ENCODE measurements at places on chromosomes 3 and 15.

DNA sequence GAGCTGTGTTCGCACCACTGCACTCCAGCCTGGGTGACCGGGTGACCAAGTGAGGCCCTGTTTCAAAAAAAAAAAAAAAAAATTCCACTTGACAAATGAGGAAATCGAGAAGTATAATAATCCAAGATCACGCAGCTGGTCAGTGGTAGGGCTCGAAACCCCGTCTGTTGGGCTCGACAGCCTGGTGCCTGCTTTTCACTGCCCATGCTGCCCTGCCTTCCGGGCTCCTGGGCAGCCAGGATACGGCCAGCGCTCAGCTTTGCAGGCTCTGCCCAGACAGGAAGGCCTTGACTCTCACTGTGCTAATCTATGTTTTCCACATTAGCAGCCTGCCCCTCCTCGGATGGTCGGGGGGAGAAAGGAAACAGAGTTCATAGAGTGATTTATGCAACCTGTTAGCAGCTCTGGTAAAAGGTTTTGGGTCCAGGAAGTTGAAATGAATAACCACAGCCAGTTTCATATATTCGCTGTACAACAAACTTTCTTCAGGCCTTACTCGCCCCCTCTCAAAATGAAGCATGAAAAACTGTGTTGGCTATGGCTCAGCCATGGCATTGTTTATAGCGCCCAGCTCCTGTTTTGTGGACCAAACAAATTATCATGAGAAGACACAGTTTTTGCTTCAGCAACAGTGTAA is 108.8 kb downstream of the XXYLT1 start:
- DNase-seq, result peak; percentile 57

DNA sequence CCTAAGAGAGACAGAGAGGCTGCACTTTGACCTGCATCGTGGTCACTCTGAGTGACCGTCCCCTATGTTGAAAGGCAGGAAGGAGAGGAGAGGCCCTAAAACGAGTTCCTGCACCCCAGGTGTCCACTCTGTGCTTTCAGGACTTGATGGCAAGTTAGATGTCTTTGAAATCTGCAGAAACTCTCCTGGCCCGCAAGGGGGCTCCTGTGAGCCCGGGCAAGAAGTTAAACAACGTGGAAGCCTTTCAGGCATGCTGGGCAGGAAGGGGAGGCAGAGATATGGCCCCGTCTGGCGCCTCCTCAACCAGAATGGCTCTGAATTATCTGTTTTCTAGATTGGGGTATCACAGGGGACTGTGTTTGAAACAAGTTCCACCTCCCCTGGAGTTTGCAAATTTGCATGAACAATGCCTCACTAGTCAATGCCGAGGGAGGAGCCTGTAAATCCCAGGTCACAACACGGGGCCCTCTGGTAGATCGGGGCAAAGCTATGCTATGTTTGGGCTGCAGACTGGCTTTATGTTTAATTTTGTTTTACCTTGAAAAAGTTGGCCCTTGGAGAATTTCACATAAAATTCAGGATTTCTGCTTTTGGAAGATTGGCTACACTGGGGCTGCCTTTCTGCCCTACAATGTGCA is 9.8 kb downstream of the CTXND1 start:
- peak; percentile 25 for DNase-seq

DNA sequence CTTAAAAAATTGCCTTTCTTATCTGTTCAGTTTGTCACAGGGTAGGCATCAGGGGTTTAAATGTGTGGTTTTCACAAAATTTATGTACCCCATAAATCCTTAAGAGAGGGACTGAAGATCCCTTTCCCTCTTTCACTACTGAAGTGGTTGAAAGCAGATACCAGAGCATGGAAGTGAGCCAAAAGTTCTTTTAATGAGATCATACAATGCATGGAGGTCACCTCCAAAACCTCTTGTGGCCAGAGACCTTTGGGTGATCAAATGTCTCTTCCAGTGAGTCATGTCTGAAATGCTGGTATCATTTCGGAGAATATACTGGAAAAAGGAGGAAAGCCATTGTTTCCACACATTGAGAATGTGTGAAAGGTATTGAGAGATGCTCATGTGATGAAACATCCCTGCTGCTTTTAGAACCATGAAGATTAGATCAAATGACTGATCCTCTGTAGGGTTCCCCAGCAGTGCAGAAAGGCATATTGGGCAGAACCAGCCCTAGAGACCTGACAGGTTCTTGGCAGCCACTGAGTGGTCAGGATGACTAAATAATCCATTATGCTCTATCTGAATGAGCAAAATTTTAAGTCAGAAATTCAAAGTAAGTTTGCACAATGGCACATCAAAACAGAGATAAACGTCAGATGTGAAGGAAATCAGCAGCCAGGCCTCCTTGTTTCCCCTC is 165.8 kb upstream of the SLC2A2 start:
- DNase-seq, result peak; percentile 14

DNA sequence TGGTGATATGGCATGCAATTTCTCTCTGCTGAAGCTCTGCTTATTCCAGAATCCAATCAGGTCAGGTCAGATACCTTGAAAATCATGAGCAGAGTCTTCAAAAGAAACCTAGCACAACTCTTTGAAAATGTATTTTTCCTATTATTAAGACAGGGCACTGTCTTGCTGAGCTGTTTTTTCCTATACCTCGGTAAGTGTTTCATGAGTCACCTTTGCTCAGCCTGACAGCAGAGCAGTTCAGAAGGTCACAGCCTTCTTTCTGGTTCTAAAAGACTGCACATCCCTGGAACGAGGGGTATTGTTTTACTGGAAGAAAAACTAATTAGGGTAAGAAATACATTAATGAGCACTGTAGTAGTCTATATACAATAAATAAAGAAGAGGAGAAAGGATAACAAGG is 422.0 kb downstream of the SOX2 start:
- no peak for DNase-seq

DNA sequence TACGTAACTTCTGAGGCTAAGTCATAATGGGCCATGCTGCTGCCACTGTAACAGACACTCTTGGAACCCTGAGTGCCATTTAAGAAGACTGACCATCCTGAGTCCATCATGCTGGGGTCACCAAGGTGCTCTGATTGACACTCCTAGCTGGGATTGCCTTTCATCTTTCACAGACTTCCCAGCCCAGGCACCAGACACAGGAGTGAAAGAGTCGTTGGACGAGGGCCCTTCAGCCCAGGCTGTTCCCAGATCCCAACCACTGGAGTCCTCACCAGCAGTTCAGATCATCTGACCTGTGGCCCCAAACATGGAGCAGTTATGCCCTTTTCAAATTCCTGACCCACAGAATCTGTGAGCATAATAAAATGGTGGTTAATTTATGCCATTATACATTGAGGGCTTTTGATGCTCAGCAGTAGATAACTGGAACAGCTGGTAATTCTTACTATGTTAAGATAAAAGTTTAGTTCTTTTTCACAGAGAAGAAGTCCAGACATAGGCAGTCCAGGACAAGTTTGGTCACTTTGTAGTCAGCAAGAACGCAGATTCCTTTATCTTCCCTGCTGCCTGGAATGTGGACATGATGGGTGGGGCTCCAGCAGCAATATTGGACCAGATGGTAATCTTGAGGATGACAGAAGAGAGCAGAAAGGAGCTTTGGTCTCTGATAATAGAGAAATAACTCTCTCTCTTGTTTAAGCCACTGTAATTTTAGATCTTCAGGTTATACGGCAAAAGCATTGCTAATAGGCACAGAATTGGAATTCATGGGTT is 7.3 kb upstream of the EHD4 start:
- DNase-seq, result no peak

- no peak for DNase-seq
Observed at GRCh38 chr3:52143616-52144015, 10.6 kb downstream of the POC1A start.

DNA sequence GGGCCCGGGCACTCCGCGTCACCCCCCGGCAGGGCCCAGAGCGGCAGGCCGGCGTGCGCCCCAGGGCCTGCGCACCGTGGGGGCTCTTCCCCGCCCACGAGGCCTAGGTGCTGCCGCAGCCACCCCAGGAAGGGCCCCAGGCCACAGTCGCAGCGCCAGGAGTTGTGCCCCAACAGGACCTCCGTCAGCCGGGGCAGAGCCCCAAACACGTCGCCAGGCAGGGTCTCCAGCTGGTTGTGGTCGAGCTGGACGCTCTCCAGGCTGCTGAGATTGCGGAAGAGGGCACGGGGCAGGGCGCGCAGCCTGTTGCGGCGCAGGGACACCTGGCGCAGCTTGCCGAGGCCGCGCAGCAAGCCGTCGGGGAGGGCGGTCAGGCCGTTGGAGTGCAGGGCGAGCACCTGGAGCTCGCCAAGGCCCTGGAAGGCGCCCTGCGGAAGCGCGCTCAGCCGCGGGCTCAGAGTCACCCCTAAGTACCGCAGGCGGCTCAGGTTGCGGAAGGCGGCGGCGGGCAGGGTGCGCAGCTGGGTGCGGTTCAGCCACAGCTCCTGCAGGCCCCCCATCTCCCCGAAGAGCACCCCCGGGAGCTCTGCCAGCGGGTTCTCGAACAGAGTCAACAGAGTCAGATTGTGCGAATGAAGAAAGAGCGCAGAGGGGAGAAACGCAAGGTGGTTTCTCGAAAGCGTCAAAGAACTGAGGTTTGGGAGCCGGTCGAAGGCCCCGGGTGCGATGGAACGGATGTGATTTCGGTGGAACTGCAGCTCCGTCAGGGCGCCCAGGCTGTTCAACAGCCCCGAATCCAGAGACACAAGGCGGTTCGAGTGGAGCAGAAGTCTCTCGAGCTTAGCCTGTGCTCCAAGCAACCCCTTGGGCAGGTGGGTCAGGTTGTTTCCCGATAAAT is 2.0 kb downstream of the GP5 start:
- DNase-seq, result peak; percentile 62

GRCh38 chr15:37518436-37518835 is 416.0 kb upstream of the TMCO5A start:
- no peak for DNase-seq

- no peak for DNase-seq
Observed at GRCh38 chr3:71062037-71062932, 521.2 kb downstream of the FOXP1 start.

GRCh38 chr15:75090388-75090734 is 67.0 kb downstream of the PPCDC start:
- no peak for DNase-seq

DNA sequence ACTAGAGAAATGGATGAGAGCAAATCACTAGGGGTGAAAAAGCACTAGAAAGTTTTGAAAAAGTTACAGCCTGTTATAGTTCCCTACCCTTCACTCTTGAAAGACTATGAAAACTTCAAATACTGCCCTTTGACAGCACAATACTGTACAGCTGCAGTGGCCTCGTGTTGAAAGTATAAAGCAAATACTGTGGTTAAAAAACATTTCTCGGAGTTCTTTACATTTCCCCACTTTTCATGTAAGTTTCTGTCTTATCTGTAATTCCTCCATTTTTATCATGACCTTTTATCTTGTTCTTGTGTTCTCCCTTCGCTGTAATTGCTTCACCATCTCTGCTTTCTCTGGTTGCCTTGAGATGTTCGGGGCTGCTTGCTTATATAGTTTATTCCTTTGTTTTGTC is 423.8 kb upstream of the CFAP20DC start:
- DNase-seq, result no peak

GRCh38 chr3:175294793-175295192 is 435.7 kb downstream of the NAALADL2 start:
- no peak for DNase-seq

DNA sequence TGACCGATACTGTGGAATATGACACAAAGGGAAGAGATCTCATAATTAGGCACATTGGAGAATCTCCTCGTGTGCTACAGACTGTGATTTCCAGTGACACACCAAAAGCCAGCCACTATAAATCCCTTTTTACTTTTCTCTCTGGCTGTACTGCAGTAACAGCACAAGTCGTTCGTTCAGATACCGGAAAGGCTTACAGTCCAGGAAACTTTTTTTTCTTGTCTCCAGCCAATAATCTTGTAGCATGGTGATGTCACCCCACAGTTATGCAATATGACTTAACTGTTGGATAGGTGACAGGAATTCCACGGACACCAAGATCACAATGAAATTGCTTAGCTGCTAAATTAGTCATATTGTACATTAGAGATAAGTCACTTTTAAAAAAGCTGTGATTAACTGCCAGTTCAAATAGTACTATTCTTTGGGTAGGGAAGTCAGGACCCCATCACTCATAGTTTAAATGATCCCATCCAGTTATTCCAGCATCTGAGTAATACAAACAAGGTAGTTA is 36.3 kb upstream of the TSC22D2 start:
- no peak for DNase-seq

DNA sequence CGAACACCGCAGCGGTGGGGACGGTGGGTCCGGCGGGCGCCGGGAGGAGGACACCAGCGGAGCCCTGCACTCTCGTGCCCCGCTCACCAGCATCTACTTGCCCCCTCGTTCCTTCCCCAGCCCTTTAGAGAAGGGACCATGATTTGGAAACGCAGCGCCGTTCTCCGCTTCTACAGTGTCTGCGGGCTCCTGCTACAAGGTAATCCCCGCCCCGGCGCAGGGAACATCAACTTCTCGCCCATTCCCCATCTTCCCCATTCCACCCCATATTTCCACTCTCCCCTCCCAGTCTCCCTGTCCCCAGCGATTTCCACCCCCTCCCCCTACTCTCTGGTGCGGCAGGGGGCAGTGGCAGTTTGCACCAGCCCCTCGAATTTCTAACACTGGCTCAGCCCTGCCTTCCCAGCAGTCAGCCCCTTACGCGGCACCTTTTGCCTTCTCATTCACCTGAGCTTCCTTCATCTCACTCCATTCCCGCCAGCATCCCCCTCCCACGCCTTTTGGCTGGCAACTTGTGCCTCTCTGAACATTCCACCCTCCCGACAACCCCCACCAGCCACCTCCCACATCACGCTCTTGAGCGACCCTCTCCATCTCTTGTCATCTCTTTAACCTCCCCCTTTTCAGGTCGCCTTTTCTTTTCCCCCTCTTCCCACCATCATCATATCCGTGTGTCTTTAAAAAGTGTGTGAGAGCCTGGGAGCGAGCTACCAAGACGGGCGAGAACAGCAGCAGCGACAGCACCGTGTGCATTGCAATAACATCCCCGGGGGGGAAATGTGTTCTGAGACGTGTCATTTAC is 882 bp downstream of the CADM2 start:
- DNase-seq, result no peak

DNA sequence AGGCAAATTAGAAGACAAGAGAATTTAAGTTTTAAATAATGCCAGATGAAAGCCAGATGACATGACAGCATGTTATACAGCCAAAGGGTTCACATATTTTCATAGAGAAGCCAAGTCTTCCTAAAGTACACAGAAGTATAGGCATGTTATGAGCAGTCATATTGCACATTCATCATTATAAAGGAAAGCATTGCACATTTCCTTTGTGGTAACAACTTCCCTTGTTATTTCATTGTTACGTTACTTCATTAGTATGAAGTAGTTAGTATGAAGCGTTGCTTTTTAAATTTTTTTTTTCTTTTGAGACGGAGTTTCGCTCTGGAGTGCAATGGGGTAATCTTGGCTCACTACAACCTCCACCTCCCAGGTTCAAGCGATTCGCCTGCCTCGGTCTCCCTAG is 4.6 kb upstream of the ABCC5 start:
- DNase-seq, result no peak

GRCh38 chr3:195285372-195285771 is 14.4 kb upstream of the XXYLT1 start:
- no peak for DNase-seq

DNA sequence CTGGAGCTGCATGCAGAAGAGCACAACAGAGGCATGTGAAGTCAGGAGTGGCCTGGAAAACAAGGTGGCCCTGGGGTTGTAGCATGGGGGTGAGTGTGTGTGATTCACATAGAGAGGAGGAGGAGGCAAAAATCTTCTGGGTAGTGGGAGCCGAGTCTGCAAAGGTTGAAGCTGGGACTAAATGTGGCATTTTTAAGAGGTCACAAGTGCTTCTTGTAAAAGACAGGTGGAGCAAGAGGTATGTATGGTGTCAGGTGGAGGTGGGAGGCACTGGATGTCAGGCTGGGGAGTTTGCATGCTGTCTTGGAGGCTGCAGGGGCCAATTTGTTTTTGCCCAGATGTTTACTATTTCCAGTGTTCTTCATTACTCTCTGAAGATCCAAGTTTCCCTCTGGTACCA is 42.4 kb downstream of the C3orf20 start:
- no peak for DNase-seq

All from activated CD8-positive, alpha-beta T cell treated with anti-CD3 and anti-CD28 coated beads for 36 hours (primary cell).